ENCODE measurements at places on chromosomes 4 and X.
A peak's percentile ranks its signal among the peaks of the same experiment; 100 is the strongest.

- DNase-seq, result no peak
Observed at GRCh38 chr4:47703956-47704355, 133.9 kb downstream of the CORIN start.

GRCh38 chr4:125433453-125433852 lies 118.7 kb downstream of the FAT4 start:
- DNase-seq, result peak; percentile 86

DNA sequence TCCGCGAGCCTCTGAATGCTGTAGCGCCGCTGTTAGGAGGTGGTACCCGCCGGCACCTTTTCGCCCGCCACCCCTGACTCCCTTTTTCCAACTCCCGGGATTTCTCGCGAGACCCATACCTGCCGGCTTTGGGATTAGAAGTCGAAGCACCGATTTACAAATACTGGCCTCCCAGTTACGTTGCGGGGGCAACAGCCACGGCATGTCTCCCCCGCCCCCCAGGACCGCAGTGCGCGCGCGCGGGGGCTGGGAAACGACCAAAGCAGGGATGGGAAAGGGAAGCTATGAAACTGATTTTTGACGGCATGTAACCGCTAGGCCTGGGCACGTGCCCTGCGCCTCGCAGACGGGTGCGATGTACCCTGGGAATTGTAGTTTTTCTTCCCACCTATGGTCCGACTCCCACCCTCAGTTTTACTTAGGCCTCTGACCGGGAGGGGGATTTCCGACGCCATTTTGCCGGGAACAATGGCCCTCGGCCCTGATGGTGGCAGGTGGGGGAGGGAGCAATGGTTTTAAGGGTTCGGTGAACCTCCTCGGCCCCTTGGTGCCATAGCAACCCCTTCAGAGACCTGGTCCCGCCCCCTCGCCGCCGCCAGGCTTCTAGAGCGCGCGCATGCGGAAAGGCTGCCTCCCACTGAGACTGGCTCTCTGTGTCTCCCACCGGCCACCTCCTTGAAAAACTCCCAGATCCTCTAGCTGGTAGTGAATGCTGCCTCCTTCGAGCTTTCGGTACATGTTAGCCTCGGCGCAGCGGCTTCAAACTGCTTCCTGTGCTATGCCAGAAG lies 772 bp upstream of the WNK3 start:
- peak; percentile 71 for DNase-seq

- no peak for DNase-seq
Observed at GRCh38 chr4:128542047-128542446, 254.4 kb upstream of the PGRMC2 start.

GRCh38 chrX:526295-527224 lies 104.0 kb upstream of the SHOX start:
- DNase-seq, result no peak

DNA sequence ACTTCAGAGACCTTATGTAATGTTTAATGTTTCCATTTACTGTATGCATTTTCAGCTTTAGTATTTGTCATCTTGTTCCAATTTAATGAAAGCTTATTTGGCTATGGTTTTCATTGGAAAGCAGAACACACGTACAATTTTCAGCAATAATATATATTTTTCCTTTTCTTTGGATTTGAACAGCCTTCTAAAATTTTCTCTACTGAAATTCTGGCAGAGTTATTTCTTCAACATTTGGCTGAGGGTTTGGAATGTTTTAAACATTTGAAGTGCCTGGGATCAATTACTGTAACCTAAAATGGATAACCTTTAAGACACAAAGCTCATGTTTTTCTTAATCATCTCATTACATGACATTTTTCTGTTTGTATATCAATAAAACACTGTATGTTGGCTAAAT lies 156.9 kb downstream of the TENM3 start:
- DNase-seq, result no peak

DNA sequence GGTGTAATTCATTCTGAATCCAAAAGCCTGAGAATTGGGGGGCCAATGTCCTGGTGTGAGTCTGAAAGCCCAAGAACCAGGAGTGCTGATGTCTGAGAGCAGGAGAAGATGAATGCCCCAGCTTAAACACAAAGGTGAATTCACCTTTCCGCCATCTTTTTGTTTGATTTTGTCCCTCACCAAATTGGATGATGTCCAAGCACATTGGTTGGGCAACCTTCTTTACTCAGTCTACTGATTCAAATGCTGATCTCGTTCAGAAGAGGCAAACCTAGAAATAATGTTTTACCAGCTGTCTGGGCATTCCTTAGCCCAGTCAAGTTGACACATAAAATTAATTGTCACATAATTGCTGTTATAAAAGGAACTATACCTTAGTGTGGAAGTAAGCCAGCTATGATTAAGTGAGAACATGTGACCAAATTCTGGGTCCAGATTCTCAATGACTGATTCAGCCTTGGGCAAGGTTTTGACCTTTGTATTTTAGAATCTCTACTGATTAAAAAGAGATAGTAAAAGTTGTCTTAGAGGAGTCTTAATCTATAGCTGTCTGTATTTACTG lies 34.5 kb upstream of the SLC4A4 start:
- DNase-seq, result no peak

- DNase-seq, result no peak
Observed at GRCh38 chr4:60296386-60296785, 903.7 kb upstream of the ADGRL3 start.

DNA sequence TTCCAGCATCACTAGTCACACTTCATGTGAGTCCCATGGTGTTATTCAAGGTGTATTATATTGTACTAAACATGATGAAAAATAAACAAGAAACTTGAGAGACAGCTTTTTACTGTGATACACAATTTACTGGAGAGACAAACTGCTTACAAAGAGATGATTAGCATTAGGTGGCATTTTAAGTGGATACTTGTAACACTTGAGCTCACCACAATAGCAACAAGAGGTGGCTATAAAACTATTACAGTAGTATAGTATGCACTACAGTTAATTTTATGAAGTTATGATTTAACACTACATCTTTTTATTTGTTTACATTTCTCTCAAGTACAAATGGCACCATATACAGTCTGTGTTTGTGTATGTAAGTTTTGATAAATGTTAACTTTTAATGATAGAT lies 246.6 kb downstream of the PARM1 start:
- DNase-seq, result no peak

DNA sequence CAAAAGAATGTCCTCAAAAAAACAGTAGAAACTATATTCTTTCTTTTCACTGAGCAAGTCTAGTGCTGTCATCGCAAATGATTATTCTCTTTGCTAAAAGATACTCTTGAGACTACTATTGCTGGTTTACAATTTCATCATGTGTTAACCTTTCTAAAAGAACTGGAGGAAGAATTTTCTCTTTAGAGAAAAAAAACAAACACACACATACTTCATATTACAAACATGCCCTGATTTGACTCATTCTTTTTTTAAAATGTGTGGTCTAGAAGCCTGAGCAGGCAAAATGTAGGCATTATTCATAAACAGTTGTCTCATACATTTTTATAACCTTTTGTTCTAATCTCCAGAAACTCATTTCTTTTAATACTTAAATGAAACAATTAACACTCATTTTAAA lies 60.6 kb upstream of the FAT4 start:
- peak; percentile 51 for DNase-seq

DNA sequence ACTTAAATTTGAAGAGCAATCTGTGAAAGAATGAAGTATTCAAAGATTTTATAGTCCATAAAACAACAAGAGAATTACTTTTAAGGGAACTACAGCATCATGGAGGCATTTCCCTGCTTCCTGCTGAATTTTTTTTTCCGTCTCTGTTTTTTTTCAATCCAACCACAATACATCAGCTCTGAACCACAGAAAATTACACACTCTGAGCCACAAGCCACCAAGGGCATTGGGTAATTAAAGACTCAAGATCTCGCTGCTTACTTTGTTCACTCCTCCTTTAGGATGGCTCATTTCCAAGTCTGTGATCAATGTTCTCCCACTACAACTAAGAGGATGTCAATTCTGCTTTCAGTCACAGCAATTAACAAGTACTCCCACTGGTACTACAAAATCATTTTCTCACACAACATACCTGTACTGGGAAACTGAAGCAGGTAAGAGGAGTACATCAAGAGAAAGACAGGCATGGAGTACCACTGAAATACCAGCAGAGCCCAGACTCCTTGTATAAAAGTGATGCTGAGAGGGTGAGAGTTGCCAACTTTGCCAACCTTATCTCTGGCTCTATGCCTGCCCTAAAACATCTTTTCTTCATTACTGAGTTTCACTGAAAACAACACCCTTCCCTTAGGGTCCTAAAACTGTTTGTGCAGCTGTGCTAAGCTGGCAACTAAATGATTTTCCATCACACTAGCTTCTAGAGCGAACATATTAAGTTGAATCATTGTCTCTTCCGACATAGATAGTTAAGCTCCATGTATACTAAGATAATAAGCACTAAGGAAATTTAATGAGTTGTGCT lies 105.8 kb upstream of the MAGEB18 start:
- no peak for DNase-seq

GRCh38 chrX:118761939-118762707 lies 34.7 kb downstream of the IL13RA1 start:
- DNase-seq, result no peak

DNA sequence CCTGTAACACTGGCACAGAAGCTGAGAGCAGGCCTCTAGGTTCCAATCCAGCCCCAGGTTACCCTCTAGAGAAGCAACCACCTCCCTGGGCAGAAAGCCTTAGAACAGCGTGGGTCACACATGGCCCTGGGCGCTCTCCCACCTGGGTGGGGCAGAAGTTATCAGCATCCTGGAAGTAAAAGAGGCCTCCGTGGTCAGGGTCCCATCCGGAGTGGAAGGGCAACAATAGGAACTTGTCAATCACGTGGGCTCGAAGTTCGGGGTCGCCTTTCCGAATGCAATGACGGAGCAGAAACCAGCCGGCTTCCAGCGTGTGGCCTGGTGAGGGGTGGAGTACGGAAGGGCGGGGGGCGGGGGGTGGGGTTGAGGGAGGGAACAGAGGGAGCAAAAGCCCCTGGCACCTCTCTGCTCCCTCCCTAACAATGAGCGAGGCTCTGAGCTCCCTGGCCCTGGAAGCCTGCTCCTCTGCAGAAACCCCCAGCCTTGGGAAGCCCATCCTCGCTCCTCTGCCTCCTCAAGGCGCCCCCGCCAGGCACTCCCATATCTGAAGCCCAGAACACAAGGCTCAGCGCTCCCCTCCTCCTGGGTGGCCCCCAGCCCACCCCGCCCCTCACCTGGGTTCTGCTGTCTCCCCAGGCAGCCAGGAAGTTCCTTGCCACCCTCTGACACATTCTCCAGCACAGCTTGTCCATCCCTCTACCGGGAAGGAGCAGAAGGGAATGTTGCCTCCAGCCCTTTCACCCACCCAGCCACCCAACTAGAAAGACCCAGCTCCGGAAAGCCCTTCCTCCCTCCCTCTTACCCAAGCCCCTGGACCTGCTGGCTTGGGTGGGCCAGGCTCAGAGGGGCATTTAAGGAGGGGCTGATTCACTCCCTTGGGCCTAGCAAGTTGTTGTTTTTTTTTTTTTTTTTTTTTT lies 2.8 kb downstream of the RENBP start:
- DNase-seq, result no peak

DNA sequence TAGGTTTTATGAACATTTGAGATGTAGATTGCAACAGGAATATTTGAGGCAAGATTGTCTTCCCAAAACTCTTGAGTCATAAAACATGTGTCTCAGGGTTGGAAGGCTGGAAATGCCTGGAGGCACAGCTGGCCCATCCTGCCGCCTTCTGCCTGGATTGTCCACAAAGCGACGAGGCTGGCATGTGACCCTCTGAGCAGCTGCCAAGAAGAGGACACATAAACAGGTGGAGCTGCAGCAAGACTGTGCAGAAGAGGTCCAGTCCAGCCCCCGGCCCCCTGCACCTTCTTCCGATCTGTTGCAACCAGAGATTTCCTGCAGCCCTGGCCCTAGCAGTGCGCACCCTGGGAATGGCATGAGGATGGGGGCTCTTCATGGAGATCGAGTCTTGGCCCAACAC lies 101.9 kb upstream of the BCOR start:
- no peak for DNase-seq

DNA sequence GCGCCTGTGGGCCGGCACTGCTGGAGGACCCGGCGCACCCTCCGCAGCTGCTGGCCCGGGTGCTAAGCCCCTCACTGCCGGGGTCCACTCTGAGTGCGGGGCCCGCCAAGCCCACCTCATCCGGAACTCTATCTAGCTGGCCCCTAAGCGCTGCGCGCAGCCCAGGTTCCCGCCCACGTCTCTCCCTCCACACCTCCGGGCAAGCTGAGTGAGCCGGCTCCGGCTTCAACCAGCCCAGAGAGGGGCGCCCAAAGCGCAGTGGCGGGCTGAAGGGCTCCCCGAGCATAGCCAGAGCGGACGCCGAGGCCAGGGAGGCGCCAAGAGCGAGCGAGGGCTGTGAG lies 75.2 kb downstream of the QDPR start:
- no peak for DNase-seq

- no peak for DNase-seq
Observed at GRCh38 chr4:157818946-157819692, 353.7 kb downstream of the GASK1B start.

GRCh38 chr4:38957893-38958292 lies 74.3 kb downstream of the TMEM156 start:
- DNase-seq, result no peak

DNA sequence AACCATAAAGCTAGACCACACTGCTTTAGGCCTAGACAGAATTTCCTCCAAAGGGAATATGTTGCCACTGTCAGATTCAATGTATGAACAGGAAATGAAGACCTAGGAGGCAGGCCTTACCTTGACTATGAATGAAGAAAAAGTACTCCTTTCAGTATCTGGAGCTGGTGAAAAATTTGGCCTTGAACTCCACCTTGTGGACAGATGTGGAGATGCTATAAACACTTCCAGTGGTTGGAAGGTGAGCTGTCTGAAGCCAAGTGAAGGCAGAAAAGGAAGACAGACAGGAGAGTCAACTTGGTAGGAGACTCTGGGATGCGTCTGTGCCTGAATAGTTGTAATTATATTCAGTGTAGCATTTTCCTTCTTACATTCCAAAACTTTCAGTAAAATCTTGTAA lies 17.2 kb downstream of the SPIN3 start:
- DNase-seq, result peak; percentile 31

DNA sequence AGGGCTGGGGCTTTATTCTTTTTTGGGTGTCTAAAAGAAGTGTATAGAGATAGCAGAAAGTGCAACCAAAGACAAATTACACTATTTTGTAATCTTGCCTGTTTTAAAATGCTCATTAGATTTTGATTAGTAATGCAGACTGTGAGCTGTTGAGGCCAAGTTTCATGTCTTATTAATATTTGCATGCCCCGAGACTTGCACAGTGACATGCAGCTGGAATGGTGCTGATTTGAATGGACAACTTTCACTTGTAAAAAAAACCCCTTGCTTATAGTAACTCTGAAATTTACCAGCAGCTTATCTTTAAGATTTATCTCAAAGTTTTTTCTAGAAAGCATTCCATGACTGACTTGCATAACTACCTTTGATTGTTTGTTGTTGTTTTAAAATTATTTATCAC lies 835.1 kb upstream of the IGFBP7 start:
- DNase-seq, result peak; percentile 1

- DNase-seq, result no peak
Observed at GRCh38 chrX:135509885-135510284, 10.6 kb upstream of the INTS6L start.

Data from amniotic epithelial cell (primary cell).